ENCODE measurements at places on chromosomes 5 and 9.

GRCh38 chr5:131563434-131564228 lies 71.4 kb downstream of the RAPGEF6 start:
- DNase-seq: no peak

GRCh38 chr5:32201122-32201753 lies 27.1 kb upstream of the GOLPH3 start:
- no peak for DNase-seq

DNA sequence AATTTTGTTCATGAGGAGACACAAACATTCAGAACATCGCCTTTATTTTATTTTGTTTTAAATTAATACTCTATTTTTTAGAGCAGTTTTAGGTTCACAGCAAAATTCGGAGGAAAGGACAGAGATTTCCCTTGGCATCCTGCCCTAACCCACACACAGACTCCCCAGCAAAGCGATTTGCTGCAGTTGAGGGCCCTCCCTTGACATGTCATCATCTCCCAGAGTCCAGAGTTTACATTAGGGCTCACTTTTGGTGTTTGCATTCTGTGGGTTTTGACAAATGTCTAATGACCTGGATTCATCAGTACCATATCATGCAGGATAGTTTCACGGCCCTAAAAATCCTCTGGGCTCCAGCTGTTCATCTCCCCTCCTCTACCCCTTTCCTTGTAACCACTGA lies 33.6 kb upstream of the COL5A1 start:
- no peak for DNase-seq

- no peak for DNase-seq
Observed at GRCh38 chr9:130432362-130432761, 12.4 kb upstream of the ASS1 start.

DNA sequence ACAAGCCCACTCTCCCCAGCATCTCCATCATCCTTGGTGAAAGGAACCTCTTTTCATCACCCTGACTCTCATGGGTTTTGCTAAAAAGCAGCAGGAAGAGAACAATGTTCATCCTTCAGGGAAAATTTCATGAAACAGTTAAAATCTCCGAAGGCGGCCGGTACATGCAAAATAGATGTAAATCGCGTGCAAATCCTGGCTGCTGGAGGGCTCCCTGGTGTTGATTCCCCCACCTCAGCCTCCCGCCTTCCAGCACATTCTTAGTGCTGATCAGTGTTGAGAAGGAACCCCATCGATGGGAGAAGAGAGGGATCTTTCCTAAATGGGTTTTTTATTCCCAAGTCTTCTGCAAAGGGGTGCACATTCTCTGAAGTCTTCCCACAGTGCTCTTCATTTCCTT lies 8.7 kb upstream of the GFI1B start:
- no peak for DNase-seq

GRCh38 chr9:109791003-109791677 lies 11.1 kb downstream of the PALM2AKAP2 start:
- DNase-seq: no peak

- peak; percentile 64 for DNase-seq
Observed at GRCh38 chr9:125513668-125514413, 193.2 kb downstream of the MAPKAP1 start.

GRCh38 chr5:122367456-122367855 lies 55.4 kb downstream of the SNCAIP start:
- DNase-seq: no peak

- no peak for DNase-seq
Observed at GRCh38 chr9:83013867-83014605, 48.9 kb downstream of the RASEF start.

DNA sequence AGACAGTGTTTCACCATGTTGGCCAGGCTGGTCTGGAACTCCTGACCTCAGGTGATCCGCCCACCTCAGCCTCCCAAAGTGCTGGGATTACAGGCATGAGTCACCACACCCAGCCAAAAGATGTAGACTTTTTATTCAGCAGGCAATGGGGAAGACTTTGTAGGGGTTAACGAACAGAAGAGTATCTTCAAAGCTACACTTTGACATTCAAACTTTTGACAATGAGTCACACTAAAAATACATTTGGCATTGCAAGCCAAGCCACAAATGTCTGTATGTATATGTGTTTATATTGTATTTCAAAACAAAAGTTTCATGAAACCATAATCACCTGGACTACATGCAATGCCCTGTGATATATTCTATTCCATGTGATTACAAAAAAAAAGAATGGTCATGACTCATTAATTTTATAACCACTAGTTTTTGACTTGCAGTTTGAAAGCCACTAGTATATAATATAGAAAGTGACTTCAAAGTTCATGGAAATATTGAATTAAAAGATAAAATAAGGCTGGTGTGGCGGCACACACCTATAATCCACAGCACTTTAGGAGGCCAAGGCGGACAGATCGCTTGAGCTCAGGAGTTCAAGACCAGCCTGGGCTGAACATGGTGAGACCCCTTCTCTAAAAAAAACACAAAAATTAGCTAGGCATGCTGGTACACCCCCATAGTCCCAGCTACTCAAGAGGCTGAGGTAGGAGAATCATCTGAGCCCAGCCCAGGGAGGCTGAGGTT lies 8.3 kb downstream of the DIMT1 start:
- DNase-seq: no peak

- no peak for DNase-seq
Observed at GRCh38 chr9:11319538-11319937, 706.7 kb upstream of the PTPRD start.

GRCh38 chr5:77262697-77263096 lies 52.2 kb downstream of the PDE8B start:
- DNase-seq: no peak

- no peak for DNase-seq
Observed at GRCh38 chr5:55066277-55066676, 36.2 kb upstream of the GZMA start.

DNA sequence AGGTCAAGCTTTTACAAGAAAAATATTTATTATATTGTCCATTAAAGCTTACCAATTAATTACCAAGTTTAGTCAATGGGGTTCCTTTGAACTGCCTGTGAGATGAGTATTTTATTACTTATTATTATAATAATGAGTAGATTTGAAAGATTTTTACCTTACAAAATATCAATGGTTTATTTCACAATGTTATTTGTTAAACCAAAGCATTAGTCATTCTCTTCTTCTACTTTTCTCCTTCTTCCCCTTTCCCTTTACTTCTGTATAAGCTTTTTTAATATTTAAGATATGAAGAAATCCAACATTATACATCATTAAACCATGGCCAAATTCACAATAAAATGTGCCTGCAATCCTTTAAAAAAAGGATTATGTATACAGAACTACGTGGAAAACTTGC lies 369.5 kb downstream of the ARL15 start:
- DNase-seq: no peak

GRCh38 chr5:143086908-143087637 lies 316.4 kb downstream of the NR3C1 start:
- no peak for DNase-seq

GRCh38 chr5:58071566-58071965 lies 388.3 kb downstream of the PLK2 start:
- DNase-seq: no peak

- no peak for DNase-seq
Observed at GRCh38 chr9:29289365-29289764, 1716.1 kb upstream of the C9orf72 start.

DNA sequence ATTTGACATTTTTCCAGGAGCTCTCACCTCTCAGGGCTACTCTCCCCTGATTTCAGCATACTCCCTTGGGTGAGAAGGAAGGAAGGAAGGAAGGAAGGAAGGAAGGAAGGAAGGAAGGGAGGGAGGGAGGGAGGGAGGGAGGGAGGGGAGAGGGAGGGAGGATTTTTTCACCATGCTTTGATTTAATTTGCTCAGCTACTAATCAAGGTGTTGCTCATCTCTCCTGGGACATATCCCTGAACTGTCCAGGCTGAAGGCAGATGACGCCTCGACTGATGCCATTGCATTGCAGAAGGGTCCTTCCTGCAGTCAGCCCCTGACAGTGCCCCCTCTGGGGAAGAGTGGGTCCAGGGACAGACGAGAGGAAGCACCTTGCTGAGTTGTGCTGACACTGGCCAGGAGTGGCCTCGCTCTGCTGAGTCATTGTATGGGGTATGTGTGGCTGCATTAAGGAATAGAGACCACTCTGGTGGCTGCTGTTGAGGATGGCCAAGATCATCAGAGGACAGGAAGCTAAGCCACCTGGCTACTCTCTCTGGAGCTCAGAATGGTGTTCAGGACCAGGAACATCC lies 43.6 kb upstream of the CRB2 start:
- no peak for DNase-seq

GRCh38 chr5:68818057-68818695 lies 275.6 kb upstream of the SLC30A5 start:
- no peak for DNase-seq

DNA sequence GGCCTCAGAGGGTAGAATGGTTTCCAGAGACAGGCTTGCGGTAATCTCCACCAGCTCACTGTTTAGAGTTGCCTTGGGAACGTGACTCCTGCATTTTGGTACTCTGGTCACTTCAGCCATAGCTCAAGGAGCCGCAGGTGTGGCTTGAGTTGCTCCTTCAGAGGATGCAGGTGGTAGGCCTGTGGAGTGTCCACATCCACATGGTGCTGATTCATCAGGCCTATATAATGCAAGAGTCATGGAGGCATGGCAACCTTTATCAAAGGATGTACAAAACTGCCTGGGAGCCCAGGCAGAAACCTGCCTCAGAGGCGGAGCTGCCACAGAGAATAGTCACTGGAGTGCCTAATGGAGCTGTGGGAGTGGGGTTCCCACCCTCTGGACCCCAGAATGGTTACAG lies 114.2 kb downstream of the ANXA1 start:
- DNase-seq: no peak

DNA sequence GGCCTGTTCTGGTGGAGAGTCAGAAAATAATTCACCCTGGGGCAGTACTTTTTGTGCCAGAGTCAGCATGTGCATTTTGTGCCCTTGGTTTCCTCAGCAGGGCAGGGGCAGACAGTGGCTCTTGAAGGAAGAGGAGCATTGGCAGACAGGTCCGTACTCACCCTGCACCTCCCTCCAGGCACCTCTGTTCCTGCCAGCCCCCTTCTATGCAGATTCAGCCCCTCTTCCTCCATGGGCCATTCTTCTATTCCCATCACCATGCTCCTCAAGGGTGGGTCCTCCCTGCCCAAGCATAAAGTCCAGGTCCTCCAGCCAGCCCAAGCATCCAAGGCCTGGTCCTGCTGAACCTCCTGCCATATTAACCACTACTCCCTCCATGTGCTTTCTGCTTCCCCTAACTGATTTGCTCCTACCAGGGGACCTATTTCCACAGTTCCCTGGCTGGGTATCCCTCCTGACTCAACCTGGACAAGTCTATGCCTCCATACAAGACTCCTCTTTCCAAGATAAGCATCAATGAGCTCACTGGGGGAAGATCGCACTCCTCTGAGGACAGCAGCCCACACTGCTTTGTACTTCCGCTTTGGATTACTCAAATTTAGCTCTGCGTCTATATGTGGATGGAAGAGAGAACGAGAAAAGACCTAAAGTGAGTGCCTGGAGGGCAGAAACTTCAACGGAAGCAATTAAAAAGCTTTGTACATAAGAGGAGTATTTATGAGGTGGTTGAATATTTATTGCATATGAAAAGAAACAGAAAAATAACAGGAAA lies 9.3 kb upstream of the ACSL6 start:
- no peak for DNase-seq

DNA sequence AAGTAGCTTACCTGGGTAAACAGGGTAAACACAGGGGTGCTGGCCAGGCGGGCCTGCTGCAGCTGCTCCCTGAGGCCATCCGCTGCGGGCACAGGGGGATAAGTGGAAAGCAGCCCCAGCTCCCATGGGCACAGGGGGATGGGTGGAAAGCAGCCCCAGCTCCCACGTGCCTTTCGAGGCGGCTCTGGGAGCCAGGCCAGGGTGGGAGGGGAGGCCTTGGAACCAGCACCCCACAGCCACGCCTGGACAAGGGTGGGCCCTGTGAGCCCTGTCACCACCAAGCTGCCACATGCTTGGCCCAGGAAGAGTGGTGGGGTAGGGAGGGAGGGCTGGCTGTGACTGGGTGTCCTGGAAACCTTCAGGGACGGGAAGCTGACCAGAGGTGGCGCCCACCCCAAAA lies 7.8 kb upstream of the CARD9 start:
- no peak for DNase-seq

- DNase-seq: no peak
Observed at GRCh38 chr5:10685115-10685521, 75.9 kb downstream of the DAP start.

DNA sequence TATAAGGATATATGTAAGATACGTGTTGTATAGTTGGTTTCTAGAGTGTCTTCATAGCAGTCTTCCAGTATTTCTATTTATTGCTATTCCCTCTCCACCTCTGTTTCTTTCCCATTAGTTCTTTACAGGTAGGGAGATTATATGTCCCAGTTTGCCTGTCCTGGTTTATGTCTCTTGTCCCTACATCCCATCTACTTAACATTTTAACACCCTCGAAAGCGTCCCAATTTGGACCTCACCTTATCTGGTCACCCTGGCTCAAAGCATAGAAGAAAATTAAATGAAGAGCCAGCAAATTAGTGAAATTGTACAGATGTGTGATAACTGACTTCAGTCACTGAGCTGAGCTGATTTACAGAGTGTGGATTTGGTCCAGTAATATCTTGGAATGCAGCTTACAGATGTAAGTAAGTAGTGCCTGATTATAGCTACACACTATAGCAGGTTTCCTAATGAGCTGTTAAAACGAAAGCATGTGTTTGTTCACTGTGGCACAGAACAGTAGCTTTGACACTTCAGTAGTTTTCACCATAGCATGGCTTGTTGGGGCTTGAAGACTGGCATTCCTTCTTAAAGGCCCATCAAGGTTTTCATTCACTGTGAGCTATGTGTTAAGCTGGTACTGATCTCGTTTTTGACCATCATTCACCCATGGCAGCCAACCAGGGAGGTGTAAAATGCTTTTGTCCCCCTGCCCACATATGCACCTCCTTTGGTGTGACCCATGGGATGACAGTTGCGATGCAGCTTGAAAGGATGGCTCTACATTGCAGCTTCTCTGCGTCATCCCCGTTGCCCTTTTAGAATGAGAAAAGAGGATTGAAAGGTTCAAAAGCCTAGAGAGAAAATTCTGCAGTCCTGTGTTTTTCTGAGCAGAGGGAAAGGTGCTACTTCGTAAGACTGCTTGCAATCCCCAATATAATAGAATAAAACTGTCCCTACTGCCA lies 192.1 kb upstream of the DMRT1 start:
- no peak for DNase-seq

- DNase-seq: no peak
Observed at GRCh38 chr5:73136055-73136562, 15.7 kb downstream of the TMEM171 start.

DNA sequence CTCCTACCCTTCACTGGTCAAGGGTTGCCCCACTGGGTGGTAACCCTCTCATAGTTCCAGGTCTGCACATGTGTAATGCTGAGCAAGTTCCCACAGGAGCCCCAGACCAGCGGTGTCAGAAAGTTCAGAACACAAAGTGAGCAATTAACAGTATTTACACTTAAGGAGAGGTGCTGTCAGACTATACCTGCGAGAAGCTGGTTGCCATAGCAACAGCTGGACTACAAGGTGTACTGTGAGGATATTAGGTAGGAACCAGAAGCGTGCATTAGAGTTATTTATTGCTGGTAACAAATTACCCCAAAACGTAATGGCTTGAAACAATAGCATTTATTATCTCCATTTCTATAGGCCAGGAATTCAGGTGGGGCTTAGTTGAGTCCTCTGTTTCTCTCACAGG lies 317.0 kb upstream of the RPS23 start:
- no peak for DNase-seq

Data from dermis microvascular lymphatic vessel endothelial cell (primary cell).